Fibroblast of skin of scalp (primary cell): ENCODE measurements at places on chromosomes 3 and 15.

GRCh38 chr3:43863966-43864933 lies 173.5 kb downstream of the ABHD5 start:
- no peak for DNase-seq

DNA sequence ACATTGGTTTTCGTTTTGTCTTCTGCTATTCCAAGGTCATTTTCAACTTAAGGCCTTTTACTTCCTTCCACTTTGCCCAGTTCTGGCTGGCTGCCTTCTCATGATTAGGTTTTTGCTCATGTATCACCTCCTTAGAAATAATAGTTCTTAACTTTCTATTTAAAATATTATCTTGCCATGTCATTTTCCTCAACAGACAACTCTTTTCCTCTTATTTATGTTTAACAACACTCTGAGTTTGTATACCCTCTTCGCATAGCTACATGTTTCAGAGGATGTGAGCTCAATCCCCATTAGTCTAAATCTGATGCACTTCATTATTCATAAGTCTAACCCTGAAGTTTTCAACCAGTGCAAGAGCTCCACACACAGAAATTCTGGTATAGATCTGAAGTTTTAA lies 299.1 kb downstream of the BCHE start:
- no peak for DNase-seq

- DNase-seq: no peak
Measured at GRCh38 chr3:126954141-126954842, 28.6 kb upstream of the PLXNA1 start.

GRCh38 chr3:195573611-195574496 lies 9.9 kb downstream of the APOD start:
- DNase-seq: no peak

- DNase-seq: no peak
Measured at GRCh38 chr3:115503394-115503793, 119.9 kb upstream of the GAP43 start.

DNA sequence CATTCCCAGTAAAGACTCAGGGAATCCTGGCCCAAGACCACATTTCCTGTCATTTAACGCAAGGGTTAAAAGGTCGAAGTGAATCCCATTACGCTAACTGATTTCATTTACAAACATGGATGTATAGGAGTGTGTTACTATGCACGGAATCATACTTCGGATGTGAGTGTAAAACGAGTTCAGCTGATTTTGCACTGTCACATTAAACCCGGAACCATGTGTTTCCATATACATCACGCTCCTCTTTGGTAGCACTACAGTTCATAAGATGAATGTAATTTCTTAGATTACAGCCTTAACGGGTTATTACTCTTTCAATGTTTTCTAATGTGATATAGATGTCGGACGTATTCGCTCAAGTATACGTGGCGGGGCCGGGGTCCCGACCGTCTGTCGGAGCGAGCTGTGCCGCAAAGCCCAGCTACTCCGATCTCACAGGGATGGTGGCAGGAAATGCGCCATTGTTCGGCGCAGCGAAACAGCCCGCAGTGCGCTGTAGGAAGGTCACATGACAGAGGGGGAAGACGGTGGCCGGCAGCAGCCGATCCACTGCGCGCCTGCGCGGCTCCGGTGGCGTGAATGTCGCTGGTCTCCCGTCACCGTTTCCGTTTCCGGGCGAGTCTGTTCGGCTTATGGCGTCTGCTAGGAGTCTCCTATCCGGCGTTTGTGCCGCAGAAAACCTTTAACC lies 97.3 kb downstream of the NPAP1 start:
- peak; percentile 86 for DNase-seq

GRCh38 chr15:26260517-26261133 lies 397.5 kb upstream of the ATP10A start:
- DNase-seq: peak; percentile 53

- no peak for DNase-seq
Measured at GRCh38 chr3:119609301-119609700, 11.6 kb downstream of the PLA1A start.

- DNase-seq: no peak
Measured at GRCh38 chr3:190522621-190523222, 8.8 kb downstream of the IL1RAP start.

DNA sequence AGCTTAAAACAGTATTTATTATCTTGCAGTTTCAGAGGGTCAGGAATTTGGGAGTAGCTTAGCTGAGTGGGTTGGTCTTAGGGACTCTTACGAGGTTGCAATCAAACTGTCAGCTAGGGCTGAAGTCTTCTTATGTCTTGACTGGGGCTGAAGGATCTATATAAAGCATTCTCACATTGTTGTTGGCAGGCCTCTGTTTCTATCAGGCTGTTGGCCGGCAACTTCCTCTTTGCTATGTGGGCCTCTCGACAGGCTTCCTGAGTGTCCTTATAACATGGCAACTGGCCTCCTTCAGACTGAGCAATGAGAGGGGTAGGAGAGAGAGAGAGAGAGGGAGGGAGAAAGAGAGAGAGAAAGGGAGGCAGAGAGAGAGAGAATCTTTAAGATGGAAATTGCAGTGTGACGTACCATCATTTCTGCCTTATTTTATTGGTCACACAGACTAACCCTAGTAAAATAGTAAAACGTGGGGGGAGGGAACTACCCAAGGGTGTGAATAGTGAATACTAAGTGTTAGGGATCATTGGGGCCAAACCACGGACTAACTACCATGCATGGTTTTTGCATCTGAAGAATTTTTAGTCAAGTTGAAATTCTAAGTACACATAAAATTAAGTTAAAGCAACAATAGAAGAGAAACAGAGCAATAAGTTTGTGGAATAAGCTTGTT lies 16.1 kb downstream of the FGF7 start:
- DNase-seq: no peak

DNA sequence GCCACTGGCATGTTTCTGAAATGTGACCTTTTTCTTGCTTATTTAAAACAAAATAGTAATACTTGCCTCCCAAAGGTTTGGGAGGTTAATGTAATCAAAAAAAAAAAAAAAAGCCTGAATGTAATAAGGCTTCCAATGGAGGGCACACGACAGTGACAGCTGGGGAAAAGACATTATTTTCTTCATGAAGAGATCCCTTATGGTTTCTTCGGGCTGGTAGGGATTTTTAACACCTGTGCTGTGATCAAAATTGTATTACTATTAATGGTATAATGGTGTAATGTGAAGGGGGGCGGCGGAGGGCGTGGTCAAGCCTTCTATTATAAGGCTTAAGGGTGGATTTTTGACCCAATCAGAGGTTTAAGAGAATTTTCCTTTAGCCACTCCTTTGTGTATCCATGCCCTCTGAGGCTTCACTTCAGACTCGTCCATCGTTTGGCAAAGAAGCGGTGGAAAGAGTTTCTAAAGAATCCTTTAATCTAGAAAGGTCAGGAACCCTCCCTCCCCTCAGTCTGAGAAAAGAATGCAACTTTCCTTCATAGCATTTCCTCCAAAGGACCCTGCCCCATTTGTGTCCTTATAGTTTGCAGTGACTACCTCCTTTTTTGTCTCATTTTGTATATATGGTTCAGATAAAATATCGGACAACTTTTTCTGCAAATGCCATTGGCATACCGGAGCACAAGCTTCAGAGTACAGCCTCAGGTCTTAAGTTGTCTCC lies 89.5 kb upstream of the CHD2 start:
- peak; percentile 75 for DNase-seq

- peak; percentile 27 for DNase-seq
Measured at GRCh38 chr3:196989721-196990262, 21.2 kb upstream of the PIGZ start.

DNA sequence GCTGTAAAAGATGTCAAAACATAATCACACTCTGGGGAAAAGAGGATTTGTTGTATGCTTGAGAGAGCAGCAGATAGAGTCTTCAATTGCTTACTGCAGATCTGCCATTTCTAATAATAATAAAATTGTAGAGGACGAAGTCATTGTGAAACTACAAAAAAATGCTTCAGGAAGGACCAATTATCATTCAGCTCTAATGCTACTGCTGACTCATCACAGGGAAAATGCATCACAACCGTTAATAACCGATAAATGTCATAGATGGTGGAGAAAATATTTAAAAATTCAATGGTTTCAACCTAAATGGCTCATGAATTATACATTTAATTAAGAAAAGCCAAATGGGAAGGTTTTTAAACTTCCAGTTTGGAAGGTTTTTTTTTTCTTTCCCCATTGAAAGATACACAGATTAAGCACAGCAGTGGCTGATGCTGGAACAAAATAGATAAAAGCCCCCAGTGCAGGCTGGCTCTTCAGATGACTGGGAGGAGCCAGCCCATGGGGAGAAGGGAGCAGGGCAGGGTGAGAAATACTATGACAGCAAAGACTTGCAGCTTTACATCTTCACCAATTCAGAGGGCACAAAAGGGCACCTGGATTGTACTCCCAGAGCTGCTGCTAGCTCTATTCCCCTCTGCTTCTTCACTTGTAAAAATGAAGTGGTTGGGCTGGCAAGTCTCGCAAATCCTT lies 196.1 kb downstream of the CNTN6 start:
- DNase-seq: no peak

DNA sequence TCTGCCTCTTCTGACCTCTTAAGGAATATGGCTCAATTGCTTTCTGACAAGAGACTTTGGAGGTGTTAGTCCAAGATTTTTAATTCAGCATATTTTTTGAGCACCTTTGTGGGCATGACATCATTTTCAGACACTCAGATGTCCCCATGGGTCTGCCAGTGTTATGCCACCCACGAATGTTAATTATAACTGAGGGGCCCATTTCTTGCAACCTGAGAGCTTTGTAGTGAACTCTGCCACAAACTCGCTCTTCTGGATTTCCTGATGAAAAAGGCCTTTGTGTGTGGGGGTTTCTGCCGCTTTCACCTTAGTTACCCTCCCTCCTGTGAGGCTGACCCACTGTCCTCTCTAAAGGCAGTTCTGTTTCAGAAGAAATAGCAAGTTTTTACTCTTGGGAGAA lies 64.5 kb upstream of the CCR4 start:
- no peak for DNase-seq

GRCh38 chr15:69094124-69094921 lies 66.1 kb upstream of the GLCE start:
- no peak for DNase-seq

DNA sequence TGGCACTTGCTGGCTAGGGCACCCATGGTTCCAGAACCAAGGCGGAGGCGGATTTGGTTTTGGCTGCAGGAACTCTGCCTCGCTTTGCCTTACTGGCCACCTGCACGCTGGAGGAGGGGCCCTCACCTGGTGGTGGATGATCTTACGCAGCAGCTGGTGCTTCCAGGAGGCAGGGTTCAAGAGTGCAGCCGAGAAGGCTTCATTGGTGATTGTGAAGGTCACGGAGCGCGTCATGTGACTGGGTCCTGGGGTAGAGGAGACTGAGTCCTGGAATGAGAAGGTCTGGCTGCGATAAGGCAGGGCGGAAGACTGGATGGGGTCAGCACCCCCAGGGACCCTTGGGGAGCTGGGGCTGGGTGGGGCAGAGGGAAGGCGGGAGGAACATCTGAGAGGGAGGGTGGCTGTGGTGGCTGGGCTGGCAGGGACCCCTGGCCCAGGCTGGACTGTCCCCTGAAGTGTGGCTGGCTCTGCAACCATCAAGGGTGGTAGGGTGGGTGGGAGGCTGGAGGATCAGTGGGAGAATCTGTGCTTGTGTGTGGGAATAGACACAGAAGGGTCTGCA lies 25.8 kb upstream of the GOLGA6C start:
- no peak for DNase-seq

DNA sequence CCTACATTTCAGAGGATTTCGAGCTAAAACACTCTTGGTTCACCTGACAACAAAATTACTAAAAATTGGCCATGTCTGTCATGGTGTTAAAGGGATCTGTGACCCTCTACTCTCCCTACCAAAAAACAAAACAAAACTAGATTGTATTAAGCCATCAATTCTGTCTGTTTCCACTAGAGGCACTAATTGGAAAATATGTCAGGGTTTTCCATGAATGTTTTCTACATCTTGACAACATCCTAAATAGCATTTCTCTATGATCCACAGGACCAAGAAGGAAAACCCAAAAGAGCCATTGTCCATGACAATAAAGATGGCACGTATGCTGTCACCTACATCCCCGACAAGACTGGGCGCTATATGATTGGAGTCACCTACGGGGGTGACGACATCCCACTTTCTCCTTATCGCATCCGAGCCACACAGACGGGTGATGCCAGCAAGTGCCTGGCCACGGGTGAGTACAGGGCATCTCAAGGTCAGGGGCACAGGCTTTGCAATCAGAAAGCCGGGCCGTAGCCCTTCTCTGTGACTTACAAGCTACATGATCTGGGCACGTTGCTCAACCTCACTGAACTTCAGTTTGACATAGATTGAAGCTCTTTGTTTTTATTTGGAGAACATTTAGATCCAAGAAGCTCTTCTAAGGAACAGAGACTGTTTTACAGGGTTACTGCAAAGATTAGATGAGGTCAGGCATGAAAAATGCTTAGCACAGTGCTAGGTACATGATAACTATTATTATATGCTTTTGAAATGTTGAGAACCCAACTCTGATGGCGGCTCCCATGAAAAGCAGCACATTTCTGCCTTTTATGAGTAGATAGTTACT lies 74.8 kb downstream of the DNASE1L3 start:
- no peak for DNase-seq

- DNase-seq: no peak
Measured at GRCh38 chr15:36059596-36059995, 513.6 kb upstream of the DPH6 start.

DNA sequence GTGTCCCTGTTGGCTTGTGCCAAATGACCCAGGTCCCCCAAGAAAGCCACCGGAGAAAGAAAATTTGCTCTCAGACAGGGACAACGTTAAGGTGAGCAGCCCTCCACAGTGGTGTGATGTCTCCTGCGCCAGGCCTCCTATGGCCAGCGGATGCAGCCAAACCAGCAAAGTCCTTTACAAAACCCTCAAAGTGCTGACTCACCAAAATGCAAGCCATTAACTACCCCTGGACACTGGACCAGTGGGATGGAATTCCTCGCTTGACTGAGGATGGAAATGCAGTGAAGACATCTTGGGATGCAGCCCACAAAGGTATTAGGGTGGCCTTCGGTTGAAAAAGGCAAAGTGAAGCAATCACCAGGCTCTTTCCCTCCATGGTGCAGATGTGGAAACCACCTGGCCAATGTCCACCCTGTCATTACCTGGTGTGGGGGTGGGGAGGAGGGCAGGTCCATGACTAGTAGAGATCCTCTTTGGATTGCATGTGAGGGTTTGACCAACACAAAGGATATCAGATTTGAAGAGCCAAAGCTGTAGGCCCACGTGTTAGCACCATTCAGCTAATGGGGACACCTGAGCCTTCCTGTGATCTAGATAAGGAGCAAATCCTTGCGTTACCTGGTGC lies 127.4 kb upstream of the SLC6A11 start:
- no peak for DNase-seq

DNA sequence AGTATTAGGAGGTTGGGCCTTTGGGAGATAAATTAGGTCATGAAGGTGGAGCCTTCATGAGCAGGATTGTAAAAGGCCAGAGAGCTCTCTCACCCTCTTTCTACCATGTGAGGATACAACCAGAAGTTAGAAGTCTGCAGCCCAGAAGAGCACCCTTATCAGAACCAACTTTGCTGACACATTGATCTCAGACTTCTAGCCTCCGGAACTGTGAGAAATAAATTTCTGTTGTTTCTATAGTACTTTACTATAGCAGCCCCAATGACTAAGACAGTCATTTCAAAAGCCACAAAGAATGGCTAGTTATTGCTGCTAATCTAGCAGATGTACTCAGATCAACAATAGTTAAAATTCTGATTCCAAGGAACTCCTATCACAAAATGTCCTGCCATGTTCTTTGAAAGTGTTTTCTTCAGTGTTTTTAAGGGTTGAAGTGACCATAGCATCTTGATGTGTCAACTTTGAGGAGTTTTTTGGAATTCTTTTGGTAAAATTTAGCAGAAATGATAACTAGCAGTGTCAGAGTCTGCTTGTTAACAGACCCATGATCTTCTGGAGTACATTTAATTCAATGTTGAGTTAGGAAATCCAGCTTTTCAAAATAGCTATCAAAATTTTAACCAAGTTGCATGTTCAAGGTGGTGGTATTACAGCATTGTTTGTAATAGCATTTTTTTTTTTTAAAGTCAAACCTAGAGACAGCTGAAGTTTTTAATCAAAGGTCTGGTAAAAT lies 10.3 kb downstream of the DZIP3 start:
- DNase-seq: no peak
